Posterior cingulate gyrus (tissue), 11 donors: ENCODE measurements at places on chromosomes 4 and X.

DNA sequence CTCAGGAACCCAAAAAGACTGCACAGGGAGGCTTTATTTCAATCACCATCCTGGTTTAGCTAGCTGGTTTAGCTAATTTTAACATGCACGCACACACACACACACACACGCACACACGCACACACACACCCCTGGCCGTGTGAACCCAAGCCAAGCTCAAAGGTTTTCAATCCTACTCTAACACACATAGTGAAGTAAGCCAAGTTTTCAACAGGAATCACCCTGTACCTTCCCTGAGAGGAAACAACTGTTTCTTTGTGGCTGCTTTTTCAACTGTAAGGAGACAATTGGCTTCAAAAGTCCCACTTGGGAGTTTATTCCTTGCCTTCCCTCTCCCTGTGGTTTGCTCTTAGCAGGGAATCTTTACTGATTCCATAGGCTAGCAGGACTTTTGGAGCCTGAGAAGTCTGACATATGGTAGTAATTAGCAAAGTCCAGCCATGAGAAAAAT is 98.9 kb upstream of the BMP3 start:
- DNase-seq = no peak

DNA sequence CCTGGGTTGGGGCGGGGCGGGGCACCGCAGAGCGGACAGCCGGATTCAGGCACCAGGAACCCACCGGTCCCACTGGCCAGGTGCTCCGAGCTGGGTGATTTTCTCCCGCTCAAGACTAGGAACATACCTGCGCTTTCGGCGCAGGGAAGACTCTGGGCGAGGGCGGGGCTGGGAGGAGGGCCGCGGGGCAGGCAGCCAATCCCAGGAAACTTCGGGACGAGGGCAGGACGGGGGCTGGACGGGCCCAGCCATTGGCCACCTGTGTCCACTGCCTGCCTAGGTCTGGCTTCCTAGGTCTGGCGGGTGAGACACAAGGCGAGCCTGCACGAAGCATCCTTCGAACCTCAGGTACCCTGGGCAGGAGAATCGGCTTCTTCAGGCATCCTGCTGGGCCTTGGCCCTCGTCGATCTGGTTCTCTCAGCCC is 274 bp upstream of the ERVMER34-1 start:
- DNase-seq = peak; percentile 92

DNA sequence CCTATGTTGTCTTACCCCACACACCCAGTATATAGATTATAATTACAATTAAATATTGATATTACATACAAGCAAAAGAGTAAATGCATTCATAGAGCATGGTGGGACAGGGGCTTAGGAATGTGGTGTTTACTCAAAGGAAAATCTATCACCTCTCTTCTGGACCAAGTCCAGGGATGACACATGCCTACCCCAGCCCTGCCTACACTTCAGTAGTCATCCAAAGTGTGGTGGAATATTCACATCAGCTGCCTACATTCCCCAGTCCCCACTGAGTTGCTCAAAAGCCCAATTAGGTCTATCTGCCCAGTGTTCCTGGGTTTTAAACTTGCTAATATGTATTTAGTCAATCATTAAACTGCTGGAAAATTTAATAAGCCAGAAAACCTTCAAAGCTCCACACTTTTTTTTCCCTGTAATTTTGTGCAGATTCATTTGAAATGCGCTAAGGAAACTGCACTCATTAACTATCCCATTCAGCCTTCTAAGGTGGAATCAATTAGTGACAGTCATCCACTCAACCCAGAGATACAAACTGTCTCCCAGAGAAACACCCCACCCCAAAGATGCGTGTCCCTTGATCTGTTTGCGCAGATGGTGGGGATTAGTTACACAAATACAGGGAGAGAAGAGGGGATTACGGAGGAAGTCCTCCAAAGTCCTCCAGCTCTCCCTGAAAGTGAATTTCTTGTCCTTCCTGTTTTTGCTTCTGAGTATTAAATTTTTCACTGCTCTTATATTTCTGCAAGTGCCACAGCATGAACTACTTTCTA is 91.7 kb upstream of the KDR start:
- no peak for DNase-seq

DNA sequence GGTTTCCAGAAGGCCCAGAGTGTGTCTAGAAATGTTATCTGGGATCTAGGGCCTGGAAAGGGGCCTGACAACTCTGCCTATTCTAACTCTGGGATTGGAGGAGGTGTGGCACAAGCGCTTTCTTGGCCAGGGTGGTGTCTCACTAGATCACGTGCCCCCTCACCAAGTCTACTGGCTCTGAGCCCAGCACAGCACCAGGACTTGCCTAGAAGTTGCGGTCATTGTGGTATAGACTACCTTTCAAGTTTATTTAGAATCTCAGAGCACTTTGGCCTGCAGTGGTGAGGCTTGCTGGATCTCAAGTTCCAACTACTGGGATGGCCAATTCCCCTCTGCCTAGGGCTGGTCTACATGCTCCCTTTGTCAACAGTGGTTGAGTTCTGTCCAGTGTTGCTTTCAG is 223.3 kb upstream of the MAGEB2 start:
- no peak for DNase-seq

DNA sequence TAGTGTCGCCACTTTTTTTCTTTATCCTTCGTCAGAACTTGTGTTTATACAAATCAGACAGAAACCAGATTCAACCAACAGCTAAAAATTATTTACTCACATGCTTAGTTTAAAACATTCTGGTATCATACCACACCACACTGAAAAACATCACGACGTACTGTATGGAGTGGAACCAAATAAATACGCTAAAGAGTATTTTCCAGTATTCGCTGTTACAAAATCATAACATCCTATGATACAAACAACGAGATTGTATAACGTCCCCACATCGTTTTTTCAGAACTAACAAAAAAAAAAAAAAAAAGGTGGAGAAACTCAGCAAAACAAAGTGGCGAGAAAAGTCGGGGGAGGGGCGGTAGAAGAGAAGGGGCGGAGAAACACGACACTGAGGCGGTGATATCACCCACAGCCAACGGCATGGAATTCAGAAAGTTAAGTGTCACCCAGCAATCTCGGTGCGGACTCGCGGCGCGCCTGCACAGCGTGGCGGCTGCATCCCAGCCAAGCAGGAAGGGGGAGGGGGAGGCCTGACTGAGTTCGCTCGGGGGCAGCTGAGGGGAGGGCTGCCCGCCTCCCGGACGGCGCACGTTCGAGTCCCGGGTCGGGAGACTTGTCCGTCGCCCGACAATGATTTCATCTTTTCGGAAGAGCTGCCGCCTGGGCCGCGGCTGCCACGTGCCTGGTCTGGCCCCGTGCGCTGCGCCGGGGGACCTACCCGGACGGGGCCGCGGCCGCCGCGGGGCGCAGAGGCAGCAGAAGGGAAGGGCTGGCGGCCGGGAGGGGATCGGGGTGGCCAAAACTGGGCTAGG is 920 bp downstream of the SETD7 start:
- peak; percentile 83 for DNase-seq

- no peak for DNase-seq
Measured at GRCh38 chrX:30992381-30992904, 79.4 kb downstream of the FTHL17 start.

GRCh38 chrX:124392794-124393193 is 46.4 kb downstream of the SH2D1A start:
- no peak for DNase-seq

DNA sequence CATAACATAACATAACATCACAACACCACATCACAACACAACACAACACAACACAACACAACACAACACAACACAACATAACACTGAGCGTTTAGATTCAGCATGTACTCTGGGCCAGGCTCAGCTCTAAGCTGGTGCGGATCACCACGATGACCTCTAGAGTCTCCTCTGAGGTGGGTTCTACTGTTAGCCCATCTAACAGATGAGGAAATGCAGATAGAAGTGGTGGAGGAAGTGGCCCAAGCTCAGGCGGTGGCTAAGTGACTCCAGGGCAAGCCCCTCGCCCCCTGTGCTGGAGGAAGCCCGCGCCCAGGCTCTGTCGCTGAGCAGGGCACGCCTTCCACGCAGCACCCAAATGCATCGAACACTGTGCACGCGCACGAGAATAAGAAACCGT is 45.3 kb upstream of the CDKN2AIP start:
- DNase-seq = no peak

DNA sequence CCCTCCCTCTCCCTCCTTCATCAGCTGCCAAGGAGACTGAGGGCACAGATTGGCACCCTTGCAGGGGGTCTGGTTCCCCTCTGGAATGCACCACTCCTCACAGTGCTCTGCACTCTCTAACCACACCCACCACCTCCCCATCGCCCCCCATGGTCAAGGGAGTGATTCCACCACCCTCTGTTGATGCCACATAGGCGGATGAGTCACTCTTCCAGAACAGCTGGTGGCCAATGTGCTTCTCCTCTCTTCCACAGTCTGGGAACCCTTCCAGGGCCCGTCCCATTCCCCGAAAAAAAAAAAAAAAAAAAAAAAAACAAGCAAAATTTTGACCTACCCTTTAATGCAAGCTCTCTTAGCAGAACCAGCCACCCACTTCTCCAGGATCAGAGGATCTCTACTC is 341.3 kb upstream of the KLF3 start:
- DNase-seq = no peak

DNA sequence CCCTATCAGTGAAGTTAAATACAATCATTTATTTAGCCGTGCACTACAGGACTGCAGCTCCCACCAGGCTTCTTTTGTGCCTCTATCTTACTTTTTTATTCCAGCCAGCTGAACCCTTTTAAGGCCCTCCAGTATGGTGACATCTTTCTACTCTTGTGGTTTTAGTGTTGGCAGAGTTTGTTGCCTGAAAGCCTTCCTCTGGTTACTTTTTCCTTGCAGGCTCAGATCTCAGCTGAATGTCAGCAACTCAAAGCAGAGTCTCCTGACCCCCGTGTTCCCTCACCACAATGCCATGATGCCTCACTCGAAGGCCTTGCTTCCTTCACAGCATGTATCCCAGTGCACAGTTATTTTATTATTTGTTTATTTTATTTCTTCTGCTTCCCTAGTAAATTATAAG is 818.9 kb upstream of the LCORL start:
- no peak for DNase-seq

- no peak for DNase-seq
Measured at GRCh38 chrX:150036181-150036580, 97.9 kb upstream of the EOLA2 start.

- no peak for DNase-seq
Measured at GRCh38 chr4:152255437-152255836, 280.5 kb downstream of the FBXW7 start.

- no peak for DNase-seq
Measured at GRCh38 chrX:110032534-110033147, 29.7 kb downstream of the TMEM164 start.

- no peak for DNase-seq
Measured at GRCh38 chrX:36973575-36973974, 34.6 kb upstream of the FAM47C start.

DNA sequence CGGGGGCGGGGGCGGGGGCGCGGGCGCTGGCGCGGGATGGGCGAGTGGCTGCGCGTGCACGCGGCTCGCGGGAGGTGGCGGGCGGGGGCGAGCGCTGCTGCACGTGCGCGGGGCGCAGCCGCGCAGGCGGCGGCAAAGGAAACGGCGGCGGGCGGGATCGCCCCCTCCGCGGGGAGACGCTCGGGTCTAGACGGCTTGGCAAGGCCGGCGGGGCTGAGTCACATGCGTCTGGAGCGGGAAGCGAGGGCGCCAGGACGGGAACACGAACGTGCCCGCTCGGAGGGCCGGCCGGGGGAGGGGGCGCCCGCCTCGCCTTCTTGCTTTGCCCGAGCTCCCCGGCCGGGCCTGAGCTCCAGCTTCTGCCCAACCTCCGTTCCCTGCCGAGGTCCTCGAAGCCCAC is 4.3 kb upstream of the HAUS7 start:
- DNase-seq = peak; percentile 50

- DNase-seq = no peak
Measured at GRCh38 chrX:17465802-17466201, 90.8 kb downstream of the NHS start.

GRCh38 chr4:73734530-73735001 is 5.8 kb upstream of the CXCL8 start:
- no peak for DNase-seq

GRCh38 chrX:73922856-73923455 is 360.0 kb downstream of the CHIC1 start:
- DNase-seq = no peak

GRCh38 chr4:153528705-153529485 is 62.7 kb downstream of the TMEM131L start:
- no peak for DNase-seq

DNA sequence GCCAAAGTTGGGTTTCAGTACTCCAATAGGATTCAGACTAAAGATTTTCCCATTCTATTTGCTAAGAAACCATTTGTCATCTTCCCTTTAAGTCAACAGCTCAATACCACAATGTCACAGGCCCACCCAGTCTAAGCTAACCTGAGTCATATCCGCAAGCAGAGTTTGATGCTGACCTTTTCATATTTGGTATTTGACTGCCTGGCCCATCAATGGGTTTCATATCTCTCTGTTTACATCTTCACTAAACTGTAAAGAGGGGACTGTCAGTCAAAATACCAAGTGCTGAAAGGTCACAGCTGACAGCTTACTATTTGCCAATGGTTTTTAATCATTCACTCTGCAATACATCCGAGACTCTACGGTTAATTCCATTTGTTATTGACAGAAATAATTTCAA is 707.5 kb upstream of the ACTRT1 start:
- DNase-seq = no peak

DNA sequence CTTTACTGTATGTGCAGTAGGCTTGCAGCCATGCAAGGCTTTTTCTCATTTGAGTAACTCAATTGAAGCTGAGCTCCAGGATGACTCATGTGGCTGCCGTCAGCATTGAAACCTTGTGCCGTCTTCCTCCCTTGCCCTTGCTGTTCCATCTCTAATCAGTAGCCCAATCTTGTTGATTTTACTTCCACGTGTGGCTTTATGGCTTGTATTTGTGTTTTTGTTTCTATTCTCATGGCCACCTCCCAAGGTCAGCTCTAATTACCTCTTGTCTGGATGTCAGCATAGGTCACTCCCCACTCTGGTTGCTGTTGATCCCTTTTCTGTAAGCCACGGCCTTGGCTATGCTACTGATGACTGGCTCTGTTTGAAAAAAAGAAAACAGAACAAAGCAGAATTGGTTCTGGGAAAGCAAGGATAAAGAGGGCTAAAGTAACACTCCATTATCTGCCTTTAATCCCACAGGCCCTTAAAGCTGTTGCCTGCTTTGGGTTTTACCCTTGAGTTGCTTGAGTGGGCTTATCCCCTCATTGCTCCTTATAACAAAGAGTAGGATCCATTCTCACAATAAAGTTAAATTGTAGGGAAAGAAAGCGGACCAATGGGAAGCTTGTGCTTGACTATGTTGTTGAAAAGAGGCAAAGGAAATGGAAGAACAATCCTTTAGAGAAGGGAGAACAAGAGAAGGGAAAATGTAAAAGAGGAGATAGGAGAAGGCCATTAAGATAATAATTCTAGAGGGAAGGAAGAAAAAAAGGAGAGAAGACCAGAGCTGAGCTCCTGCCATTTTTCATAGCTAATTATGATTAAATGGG is 173.9 kb upstream of the PGRMC2 start:
- no peak for DNase-seq
